Cardiac ventricle fibroblast (primary cell): ENCODE measurements at places on chromosomes 12 and 14. TPM values are rescaled to one million over a fixed set of nuclear protein-coding genes. Genes with fewer than 3 reads are reported as not detected.

GPR68 gene
- total RNA-seq, result 1.1 TPM in 2 replicates

TMEM63C gene
- not detected in 2 replicates for total RNA-seq

BDKRB1 gene
- 0.12 and 0.59 TPM in 2 replicates for total RNA-seq

SLC25A47 gene
- not detected in 2 replicates for total RNA-seq

KRT8 gene
- 9.6 and 10.3 TPM in 2 replicates for total RNA-seq

KRT6C gene
- not detected in 2 replicates for total RNA-seq
